Upper lobe of left lung (tissue), 6 donors: ENCODE measurements at places on chromosomes 13 and 19. TPM values are rescaled to one million over a fixed set of nuclear protein-coding genes. Genes with fewer than 3 reads are reported as not detected.
A peak's percentile ranks its signal among the peaks of the same experiment; 100 is the strongest.

DNA sequence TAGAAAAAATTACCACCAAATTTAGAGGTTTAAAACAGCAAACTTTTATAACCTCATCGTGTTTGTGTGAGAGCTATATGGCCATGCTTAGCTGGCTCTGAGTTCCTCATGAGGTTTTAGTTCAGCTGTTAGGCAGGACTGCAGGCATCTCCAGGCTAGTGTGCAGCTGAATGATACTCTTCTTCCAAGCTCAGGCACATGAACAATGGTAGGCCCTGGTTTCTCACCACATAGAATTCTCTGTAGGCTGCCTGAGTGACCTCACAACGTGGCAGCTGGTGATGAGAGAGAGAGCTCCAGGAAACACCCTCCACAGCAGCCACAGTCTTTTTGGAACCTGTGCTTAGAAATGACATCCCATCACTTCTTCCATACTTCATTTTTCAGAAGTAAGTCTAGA is 540.6 kb upstream of the MIR17HG start:
- DNase-seq: no peak

DNA sequence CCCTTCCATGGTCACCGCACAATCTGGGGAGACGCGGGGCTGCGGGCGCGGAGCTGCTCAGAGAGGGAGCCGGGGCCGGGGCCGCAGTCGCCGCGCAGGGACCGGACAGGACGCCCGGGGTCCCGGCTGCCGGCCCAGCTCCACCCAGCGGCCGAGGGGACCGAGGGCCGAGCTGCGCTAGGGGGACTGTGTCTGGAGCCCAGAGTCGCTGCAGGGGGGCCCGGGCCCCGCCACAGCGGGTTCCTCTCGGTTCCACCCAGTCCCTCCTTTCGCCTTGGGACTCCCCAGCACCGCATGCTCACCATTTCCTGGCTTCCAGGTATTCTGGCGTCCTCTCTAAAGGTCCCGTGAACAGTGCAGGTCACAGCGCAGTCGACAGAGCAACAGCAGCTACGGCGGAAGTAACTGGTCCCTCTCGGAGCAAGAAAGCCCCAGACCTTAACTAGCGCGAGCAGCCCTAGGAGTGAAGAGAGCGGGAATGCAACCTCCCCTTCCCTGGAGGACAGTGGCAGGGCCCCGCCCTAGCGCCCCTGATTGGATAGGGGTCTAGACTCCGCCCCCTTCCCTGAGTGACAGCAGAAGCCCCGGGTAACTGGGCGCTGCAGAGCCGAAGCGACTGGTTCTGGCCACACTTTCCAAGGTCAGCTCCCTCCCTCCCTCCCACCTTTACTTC is at the start of gene ZNF878:
Gene ZNF878, minus strand, starts transcription at position 465 of the 673 bp plus-strand sequence. Its CDS starts 160 bp downstream, at position 305.
- DNase-seq: peak; percentile 96

DNA sequence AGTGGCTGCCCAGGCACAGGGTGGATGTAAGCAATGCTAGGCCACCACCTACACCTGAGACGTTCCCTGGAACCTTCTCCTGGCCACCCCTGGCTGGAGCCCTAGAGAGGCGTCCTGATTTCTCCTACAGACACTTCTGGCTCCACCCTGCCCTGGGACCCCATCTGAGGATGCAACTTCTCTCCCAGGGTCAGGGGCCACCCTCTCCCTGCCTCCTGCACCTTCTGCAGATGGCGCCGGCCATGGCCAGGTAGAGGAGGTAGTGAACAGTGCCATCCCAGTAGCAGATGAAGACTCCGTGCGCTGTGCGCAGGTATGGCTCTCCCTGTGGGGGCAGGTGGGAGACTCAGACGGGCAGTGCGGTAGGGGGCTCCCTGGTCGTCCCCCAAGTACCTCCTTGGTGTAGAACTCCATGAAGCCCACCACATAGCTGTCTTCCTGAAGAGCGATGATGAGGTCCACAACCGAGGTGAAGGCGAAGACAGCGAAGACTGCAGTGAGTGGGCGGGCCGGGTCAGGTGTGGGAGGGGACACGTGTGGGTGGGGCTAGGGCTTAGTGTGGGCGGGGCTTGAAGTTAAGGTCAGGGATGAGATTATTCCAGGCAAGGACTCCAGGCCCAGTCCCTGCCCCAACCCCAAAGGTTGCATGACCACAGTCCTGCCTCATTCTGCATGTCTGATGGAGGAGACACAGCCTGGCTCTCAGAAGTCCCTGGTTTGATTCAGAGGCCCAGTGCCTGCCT is 3.0 kb downstream of the TM6SF2 start:
- DNase-seq: no peak

The ZNF415 gene
- total RNA-seq: 6.3 TPM

DNA sequence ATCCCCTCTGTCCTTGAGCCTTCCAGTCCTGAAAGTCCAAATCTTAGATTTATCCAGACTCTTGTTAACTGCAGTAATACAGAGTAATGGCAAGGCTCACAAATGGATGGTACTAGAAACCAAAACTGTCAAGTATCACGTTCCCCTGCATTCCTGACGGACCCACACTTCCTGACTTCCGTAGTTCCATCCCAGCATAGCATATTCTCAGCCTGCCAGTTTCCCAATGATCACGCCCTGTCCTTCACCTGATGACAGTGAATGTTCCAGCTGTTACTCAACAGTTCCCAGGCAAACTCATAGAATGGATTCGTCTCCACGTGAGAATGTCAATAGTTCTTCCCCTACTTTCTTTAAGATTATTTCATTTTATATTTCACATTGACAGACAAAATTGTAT is 33.6 kb downstream of the SLC7A1 start:
- no peak for DNase-seq

DNA sequence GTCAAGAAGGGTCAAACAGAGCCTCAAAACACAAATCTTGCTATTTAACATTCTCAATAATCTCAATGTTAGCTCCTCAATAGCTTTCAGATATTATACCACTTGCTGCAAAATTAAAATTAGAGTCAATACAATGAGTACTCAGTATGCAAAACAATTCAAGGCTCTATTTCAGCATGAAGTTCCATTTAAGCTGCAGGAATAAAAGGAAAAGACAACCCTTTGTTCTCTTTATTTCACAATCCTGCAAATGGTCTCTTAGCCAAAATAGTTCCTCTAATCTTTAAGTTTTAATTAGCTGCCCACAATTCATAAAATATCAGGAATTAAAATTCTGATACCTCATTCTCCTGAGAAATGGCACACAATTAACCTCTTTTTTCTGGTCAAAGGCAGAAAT is 40.5 kb upstream of the DCT start:
- no peak for DNase-seq

GRCh38 chr19:32387701-32388392 is 17.7 kb upstream of the DPY19L3 start:
- DNase-seq: no peak
